ENCODE measurements at places on chromosomes 7 and 10. TPM values are rescaled to one million over a fixed set of nuclear protein-coding genes. Genes with fewer than 3 reads are reported as not detected.

Gene ZNF503
- total RNA-seq: 0.42 TPM

DNA sequence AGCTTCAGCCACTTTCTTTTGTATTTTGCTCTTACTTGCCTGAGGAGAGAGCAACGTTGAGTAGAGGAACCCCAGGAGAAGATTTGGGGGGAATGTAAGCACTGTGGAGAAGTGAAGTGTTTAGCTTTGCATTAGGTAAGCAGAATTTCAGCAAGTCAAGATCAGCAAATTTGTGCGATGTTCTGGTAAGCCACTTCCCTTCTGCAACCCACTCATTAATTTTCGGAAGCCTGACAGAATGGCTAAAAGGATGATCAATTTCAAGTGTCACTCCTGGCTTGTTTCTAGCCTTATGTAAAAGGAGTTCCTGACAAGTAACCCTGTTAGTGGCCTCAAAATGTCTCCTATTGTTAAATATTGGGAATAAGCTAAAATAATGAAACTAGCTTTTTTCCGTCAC is 48.5 kb upstream of the NXPH1 start:
- H3K27me3 ChIP-seq: peaks cover 2% of the 10 kb centered on the region
- peaks cover 4% of the 10 kb centered on the region for H3K4me1 ChIP-seq
- no peak overlapping the region for H3K4me3 ChIP-seq
- DNase-seq: no peak
- H3K36me3 ChIP-seq: no peaks in the 10 kb centered on the region

- H3K4me3 ChIP-seq: no peak overlapping the region
- peaks cover 3% of the 10 kb centered on the region for H3K27me3 ChIP-seq
- peaks cover 8% of the 10 kb centered on the region for H3K4me1 ChIP-seq
- no peak overlapping the region for H3K27ac ChIP-seq
- DNase-seq: no peak
Measured at GRCh38 chr7:96021568-96021967, 249.2 kb downstream of the DYNC1I1 start.

Gene IKZF1
- total RNA-seq: 410 TPM

Gene ZNF467
- 1.0 TPM for total RNA-seq

- DNase-seq: no peak
- H3K27me3 ChIP-seq: peaks cover 81% of the 10 kb centered on the region
- H3K27ac ChIP-seq: no peak overlapping the region
- H3K4me1 ChIP-seq: peaks cover 7% of the 10 kb centered on the region
- no peaks in the 10 kb centered on the region for H3K36me3 ChIP-seq
Measured at GRCh38 chr10:122462533-122463465, 1.4 kb downstream of the HTRA1 start.

- H3K4me1 ChIP-seq: peaks cover 33% of the 10 kb centered on the region
- DNase-seq: no peak
- H3K4me3 ChIP-seq: peak overlapping the region; percentile 86
Measured at GRCh38 chr7:30479202-30480120, 877 bp upstream of the NOD1 start.

DNA sequence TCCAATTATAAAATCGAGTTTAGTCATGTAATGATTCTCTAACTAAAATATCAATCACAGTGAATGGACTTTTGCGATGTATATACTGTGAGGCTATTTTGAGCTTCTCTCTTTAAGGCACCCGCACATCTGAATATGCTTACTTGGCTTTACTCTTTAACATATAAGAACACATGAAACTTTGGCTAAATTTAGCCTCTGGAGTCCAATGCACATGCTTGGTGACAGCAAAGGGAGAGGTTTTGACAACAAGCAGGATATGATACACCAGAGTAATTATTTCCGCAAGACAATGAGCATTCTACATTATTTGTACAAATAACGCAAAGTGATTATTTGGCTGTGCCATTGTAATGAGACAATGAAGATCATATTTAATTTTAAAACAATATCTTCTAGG is 72.4 kb downstream of the ARID5B start:
- DNase-seq: no peak
- peaks cover 37% of the 10 kb centered on the region for H3K36me3 ChIP-seq
- no peaks in the 10 kb centered on the region for H3K27me3 ChIP-seq
- H3K27ac ChIP-seq: no peak overlapping the region
- no peak overlapping the region for H3K4me3 ChIP-seq

DNA sequence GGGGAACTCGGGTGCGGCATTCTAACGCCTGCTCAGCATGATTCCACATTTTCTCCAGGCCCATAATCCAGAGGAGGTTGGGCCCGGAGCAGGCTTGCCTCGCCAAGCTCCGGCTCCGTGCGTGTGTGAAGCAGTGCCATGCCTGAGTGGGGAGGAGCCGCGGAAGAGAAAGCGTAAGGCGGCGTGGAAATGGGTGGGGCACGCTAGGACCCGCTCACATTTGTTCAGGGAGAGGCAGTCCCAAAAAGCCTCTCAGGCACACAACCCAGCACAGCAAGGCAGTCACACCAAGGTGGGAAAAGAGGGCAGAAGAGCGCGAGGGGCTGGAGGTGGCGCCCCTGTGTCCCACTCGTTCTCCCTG is 695 bp upstream of the VDAC2 start:
- peak overlapping the region; percentile 100 for H3K27ac ChIP-seq
- peaks cover 19% of the 10 kb centered on the region for H3K36me3 ChIP-seq
- H3K4me3 ChIP-seq: peak overlapping the region; percentile 100
- DNase-seq: peak; percentile 78
- no peaks in the 10 kb centered on the region for H3K27me3 ChIP-seq

DNA sequence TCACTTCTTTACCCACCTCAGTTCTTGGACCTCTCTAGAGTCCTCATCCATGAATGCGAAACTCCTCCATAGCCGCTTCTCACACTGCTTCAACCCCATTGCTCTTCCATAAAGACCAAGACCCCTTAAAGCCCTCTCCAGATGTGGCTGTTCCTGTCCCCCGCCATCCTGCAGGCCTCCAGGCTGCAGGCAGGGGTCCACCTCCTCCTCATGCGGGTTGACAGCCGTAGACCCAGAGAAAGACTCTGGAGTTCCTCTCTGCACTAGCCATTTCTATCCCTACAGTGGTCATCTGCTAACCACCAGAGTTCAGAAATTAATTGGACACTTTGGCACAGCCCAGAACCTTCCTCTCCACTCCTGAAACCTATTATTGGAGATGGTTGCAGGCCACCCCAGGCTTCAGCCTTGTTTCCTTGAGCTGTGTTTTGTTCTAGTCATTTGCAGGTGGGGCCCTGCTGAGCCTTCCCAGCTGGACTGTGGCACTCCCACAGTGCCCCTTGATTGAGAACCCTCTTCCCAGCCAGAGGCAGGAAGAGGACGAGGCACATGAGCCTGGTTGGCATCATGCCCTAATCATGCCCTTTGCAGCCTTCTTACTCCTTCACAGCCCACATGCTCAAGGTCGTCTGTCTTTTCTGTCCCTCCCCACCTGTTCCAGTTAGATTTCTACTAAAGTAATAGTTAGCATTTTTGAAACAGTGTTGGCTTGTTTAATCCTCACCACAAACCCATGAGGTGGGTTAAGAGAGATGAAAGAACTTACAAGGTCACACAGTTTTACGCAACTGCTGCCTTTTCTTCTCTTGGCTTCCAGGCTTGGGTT is 23.9 kb downstream of the CUL1 start:
- H3K27me3 ChIP-seq: no peaks in the 10 kb centered on the region
- H3K27ac ChIP-seq: peak overlapping the region; percentile 49
- DNase-seq: no peak

DNA sequence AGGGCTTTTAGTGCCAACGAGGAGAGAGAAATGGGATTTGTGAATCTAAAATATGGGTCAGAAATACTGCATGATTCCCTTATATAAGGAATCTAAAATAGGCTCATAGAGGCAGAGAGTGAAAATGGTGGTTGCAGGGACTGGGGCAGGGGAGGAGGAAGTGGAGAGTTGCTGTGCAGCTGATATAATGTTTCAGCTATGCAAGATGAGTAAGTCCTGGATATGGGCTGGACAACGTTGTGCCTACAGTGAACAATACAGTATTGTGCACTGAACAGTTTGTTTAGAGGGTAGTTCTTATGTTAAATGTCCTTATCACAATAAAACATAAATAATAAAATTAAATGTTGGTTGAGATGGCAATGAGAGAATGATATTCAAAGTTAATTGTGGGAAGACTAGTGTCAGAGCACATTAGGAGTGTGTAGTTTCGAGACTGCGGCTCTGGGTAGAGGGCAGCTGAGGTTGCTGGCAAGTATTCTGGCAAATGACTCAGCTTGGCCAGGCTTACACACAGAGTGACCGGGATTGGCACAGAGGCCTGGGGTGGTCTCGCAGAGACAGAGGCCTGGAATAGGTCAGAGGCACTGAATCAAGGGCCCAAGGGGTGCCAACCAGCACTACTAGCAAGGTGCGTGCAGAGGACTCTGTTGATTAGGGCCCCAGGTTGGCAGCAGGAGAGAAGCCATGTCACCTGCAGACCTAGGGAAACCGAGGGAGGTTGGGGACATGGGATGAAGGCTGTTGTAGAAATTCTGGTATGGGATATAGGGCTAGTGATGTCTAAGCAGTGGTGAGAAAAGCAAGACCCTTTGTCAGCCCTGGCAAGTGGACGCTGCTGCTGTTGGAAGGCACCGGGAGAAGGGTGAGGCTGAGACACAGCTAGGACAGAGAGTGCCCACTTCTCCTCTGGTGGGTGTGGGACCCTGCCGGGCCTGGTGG is 2.8 kb upstream of the DEPP1 start:
- H3K4me3 ChIP-seq: no peak overlapping the region
- no peaks in the 10 kb centered on the region for H3K36me3 ChIP-seq
- H3K27ac ChIP-seq: peak overlapping the region; percentile 25
- no peak for DNase-seq
- peaks cover 1% of the 10 kb centered on the region for H3K27me3 ChIP-seq

DNA sequence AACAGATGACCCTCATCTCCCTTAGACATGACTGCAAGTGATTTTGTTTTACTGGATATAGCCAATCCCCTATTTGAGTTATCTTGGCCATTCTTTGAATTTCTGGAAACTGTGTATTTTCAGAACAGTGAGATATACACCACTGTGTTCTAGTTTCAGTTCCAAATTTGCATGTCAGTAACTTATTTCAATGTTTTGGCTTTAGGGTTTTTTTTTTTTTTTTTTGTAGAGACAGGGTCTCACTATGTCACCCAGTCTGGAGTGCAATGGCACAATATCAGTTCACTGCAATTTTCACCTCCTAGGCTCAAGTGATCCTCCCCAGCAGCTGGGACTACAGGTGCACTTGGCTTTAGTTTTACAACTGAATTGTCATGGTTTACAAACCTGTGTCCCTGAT is 67.2 kb downstream of the ATAD1 start:
- H3K4me1 ChIP-seq: peaks cover 1% of the 10 kb centered on the region
- H3K4me3 ChIP-seq: no peak overlapping the region
- H3K27me3 ChIP-seq: no peaks in the 10 kb centered on the region
- peaks cover 25% of the 10 kb centered on the region for H3K36me3 ChIP-seq
- DNase-seq: no peak

DNA sequence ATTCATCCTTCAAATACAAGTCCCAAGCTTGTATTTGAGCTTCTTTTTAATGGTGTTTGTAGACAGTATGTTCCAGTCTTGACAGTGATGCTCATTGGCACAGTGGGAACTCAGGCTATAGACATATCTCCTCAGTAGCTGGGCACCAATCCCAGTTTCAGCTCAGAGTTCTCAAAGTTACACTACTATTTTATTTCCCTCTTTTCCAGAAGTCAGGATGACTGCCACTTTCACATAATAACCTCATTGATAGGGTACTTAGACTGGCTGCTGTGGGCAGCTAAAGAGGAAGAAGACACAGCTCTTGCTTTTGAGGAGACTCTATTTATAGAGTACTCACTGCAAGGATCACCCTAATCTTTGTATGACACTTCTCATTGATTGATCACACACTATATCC is 2.4 kb downstream of the GBF1 start:
- no peak for DNase-seq
- peaks cover 26% of the 10 kb centered on the region for H3K4me1 ChIP-seq
- H3K27ac ChIP-seq: no peak overlapping the region
- H3K27me3 ChIP-seq: no peaks in the 10 kb centered on the region
- peaks cover 23% of the 10 kb centered on the region for H3K36me3 ChIP-seq
